Right kidney (tissue), 9 donors: ENCODE measurements at places on chromosomes 2 and 18.

GRCh38 chr2:42359965-42360483 lies 993 bp downstream of the COX7A2L start:
- no peak for DNase-seq

- no peak for DNase-seq
Observed at GRCh38 chr2:56450047-56450446, 266.3 kb downstream of the CCDC85A start.

DNA sequence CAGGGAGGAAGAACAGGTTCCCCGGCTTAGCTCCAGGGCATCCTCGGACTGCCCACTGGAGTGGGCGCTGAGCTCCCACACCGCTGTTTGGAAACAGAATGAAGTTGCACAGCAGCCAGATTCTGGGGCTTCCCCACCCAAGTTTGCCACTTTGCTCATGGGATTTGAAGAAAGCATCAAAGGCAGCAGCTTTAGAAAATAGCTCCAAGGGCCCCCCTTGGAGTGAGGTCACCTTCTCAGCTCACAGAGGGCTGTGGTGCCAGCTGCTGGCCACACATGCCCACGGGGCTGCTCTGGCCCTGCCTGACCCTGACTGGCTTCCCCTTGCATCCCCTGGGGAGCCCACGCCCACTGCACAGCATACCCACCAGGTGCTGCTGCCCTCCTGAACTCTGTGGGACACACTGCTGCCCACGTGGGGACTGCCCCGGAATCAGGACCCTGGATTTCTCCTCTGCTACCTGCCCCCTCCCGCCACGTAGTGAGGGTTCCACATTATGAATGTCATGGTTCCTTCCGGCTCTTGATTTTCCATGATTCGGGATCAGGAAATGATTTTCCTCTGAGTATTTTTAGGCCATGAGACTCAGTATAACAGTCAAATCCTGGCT lies 70.3 kb downstream of the TGOLN2 start:
- DNase-seq = no peak

DNA sequence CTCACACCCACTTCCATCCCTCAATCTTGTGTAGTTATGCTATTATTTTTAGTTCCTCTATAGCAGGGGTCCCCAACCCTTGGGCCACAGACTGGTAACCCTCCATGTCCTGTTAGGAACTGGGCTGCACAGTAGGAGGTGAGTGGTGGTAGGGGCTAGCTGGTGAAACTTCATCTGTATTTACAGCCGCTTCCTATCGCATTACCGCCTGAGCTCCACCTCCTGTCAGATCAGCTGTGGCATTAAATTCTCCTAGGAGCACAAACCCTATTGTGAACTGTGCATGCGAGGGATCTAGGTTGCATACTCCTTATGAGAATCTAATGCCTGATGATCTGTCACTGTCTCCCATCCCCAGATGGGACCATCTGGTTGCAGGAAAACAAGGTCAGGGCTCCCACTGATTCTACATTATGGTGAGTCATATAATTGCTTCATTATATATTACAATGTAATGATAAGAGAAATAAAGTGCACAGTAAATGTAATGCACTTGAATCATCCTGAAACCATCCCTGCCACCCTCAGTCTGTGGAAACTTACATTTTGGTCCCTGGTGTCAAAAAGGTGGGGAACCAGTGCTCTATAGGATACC lies 1.6 kb upstream of the RAB11FIP5 start:
- DNase-seq = no peak

DNA sequence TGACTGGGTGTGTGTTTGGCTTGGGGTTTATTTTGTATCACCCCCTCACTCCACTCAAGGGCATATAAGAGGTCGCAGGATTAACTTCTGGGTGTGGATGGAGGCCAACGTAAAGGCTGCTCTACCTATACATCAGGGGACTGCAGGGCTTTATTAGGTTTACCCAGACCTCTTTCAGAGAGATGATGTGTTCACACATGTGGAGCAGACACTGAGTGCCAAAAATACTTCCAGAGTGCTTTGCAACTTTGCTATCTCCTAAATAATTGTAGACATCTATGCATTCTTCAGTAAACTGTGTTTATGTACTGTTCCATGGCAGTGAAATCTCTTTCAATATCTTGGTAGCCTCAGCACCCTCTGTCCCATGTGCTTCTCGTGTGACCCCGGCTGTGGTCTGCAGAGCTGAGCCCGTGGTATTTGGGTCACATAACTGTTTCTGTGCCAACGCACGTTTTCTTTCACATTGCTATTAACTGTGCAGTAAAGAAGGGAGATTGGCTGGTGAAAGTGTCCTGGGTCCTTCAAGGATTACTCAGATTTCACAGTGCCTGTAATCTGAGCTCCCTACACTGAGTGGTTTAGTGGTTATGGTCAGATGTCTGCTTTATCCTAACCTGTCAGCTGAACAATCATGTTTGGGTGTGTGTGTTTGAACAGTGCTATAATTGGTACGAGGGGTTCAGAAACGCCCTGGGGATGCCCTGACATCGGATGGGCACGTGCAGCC lies 208.1 kb downstream of the VAPA start:
- DNase-seq = no peak

DNA sequence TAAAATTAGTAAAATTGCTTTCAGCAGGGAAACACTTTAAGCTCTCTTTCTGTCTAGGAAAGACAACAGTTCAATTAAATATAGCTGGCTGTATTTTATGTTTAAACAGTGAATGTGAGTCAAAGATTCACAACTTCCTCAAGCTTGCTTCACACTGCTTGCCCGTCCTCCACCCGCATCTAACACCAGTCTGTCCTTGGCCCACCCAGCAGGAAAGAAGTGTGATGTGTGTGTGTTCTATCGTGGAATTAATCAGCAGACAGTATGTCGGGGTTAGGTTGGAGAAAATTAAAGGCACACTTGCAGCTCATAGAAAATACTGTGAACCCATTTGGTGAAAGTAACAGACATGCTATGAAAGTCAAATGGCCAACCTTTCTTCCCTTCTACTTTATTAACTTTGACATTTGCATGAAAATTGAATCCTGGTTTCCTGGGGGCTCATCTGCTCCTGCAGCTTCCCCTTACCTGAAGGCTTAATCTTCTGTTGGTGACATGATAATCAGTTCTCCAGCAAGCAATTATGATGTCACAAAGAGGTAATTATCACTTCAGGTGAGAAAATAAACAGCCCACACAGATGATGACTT lies 182.0 kb downstream of the UXS1 start:
- no peak for DNase-seq

DNA sequence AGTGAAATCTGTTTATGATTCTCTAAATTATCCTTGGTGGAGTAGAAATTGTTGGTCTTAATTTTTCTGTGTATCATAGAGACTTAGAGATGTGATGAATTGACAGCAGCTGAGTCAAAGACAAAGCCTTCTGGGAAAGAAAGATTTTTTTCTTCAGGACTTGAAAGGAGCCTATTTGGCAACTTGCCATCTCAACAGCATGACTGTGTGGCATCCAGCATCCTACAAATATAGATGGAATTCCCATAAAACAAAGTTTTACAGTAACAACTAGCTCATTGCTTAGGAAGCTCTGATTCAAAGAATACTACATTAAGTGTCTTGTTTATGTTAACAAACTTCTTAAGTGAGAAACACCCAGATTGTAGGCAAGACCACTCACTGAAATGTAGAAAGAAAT lies 79.2 kb upstream of the SETBP1 start:
- DNase-seq = no peak

GRCh38 chr2:233346376-233346775 lies 7.9 kb upstream of the DGKD start:
- DNase-seq = no peak

- no peak for DNase-seq
Observed at GRCh38 chr2:149575752-149576151, 11.8 kb downstream of the MMADHC start.

DNA sequence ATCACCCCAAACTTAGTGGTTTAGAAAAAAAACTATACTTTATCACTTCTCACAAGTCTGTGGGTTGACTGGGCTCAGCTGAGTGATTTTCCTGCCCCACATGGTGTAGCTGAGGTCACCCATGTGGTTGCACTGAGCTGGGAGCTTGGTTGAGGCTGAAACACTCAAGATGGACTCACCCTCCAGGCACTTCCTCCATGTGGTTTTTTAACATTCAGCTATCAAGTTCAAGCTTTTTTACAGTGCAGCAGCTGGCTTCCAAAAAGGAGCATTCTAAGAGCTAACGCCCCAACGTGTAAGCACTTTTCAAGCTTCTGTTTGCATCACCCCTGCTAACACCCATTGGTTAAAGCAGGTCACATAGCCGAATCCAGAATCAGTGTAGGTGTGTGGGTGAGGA lies 105.9 kb upstream of the CREB1 start:
- no peak for DNase-seq

DNA sequence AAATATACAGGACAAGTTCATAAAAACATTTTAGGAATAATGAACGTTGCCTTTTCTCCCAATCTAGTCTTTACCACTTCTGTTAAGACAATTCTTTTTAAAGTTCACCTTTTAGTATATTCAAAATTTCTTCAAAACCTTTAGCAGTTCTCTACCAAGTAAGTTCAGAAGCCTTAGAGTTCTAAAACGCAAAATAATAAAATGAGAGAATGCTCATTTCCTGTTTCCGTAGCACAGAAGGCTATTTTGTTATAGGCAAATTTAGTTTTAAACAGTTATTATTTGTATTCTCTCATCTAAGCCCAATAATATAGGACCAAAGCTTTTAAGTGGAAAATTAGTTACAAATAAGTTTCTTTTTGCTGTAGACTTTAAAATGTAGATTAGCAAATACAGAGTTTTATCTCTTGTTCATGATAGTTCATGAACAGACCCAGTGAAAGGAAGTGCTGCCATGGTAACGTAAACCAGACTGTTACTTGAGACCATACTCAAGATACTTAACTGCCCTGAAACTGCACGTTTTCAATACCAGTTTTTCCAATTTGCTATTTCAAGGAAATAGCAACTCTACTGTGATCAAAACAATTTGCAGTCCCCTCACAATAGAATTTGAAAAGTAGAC lies 173.1 kb upstream of the STON1 start:
- no peak for DNase-seq

DNA sequence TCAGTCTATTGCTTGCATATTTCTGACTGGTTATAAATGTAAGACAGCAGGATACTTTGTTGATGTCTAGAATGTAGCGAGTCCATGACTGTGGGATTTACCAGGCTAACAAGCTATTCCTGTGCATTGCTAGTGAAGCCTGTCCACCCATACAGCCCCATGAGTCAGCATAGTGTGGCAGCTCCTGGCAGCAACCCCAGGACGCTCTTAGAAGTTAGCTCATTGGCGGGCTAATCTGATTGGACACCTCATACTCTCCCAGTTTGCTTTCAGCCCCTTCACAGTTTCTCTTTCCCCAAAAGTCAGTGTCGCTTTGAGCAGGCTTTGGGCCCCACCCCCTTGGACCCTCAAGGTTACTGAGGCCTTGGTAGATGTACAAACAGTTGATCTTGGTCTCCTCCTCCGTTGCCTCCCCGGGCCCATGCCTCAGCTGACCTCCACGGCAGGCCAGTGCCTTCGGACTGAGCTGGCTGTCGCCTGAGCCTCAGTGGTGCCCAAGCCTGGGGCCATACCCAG lies 48.0 kb downstream of the COA5 start:
- DNase-seq = no peak

- peak; percentile 58 for DNase-seq
Observed at GRCh38 chr18:10518595-10519255, 7.1 kb upstream of the NAPG start.

DNA sequence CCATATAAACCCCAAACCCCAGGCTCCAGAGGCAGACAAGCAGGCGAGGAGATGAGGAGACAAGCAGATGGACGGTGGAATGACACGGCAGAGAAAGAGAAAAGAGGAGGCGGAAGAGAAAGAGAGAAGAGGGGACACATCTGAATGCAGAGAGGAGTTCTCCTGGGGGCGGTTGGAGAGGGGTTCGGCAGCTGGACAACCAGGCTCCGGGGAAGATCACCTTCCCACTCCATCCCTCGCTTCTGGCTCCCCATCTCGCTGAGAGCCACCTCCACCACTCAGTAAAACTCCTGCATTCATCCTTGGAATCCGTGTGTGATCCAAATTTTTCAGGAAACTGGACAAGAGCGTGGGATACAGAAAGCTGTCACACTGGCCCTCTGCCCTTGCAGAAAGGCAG lies 966.7 kb upstream of the NXPH2 start:
- no peak for DNase-seq

DNA sequence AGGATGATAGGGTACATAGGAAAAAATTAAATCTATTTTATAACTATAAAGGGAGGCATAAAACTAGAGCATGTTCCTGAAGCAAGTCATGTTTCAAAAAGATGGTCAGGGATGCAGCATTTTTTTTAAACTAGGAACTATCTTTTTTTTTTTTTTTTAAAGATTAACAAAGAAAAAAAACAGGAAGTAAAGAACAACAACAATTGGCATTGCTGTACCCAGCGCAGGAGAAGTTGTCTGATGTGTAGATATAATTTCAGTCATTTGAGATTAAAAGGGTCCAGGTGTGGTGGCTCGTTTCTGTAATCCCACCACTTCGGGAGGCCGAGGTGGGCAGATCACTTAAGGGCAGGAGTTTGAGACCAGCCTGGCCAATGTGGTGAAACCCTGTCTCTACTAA lies 41.5 kb downstream of the PMAIP1 start:
- DNase-seq = no peak

DNA sequence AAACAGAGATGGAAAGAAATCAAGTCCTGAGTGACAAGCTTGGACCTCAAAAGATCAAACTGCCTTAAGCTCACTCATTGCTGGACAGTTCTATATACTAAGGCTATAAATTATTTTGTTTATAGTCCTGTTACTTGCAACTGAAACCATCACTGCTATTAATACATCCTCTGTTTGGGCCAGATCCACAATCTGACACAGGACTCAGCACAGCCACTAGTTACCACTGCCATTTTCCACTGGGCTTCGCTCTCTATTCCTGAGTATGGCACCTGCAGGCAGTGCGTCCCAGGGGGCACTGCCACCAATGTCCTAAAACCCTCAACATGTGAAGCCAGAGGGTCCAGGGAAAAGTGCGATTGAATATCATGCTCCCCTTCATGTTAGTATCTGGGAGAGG lies 52.3 kb downstream of the CYP26B1 start:
- DNase-seq = no peak

- DNase-seq = no peak
Observed at GRCh38 chr18:54734059-54734458, 94.2 kb upstream of the RAB27B start.

GRCh38 chr2:10236571-10237391 lies 65.9 kb upstream of the HPCAL1 start:
- DNase-seq = no peak
